NCI-H2171 treated with DMSO at 0.1 percent for 48 hours (cell line): ENCODE measurements at places on chromosomes 6 and 20.
A peak's percentile ranks its signal among the peaks of the same experiment; 100 is the strongest.

DNA sequence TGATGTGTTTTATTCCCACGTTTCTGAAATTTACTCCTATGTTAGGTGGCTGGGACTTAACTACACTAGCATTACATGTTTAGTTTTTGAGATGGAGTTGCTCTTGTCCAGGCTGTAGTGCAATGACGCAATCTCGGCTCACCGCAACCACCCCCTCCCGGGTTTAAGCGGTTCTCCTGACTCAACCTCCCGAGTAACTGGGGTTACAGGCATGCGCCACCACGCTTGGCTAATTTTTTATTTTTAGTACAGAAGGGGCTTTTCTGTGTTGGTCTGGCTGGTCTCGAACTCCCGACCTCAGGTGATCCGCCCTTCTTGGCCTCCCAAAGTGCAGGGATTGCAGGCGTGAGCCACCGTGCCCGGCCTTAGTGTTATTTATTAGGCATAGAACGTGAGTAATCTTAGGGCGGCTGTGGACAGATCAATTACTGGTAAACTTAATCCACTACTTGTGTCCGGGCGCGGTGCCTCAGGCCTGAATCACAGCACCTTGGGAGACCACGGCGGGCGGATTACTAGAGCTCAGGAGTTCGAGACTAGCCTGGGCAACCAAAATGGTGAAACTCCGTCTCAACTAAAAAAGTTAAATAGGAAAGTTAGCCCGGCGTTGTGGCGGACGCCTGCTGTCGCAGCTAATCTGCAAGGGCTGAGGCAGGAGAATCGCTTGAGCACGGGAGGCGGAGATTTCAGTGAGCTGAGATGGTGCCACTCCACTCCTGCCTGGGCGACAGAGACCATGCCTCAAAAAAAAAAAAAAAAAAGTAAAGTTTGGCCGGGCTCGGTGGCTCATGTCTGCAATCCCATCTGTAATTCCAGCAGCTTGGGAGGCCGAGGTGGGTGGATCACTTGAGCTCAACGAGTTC is 123.7 kb upstream of the BTN3A2 start:
- DNase-seq, result no peak

GRCh38 chr6:97437087-97437486 is 154.1 kb upstream of the MMS22L start:
- DNase-seq, result peak; percentile 49

DNA sequence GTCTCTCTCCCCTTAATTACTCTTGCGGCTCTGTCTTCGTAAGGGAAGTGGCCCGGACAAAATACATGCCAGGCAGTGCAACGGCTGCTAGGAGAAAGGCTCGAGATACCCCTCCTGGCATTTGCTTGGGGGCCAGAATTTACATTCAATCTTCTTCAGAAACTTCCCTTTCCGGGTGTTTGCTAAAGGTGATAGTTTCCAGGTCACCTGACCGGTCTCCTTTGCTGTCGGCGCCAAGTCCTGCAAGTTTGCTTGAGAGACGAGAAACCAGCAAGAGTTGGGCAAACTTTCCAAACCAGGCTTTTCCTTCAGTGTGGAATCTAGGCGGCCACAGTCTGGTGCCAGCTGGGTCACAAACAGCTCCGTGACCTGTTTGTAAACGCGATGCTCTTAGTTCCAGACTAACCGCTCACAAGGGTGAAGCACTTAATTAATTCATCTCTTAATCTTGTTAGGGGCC is 563 bp upstream of the SRSF3 start:
- DNase-seq, result peak; percentile 76

- DNase-seq, result no peak
Measured at GRCh38 chr20:61847420-61847748, 218.3 kb downstream of the TAF4 start.

- DNase-seq, result no peak
Measured at GRCh38 chr20:2162823-2163166, 61.2 kb downstream of the STK35 start.

DNA sequence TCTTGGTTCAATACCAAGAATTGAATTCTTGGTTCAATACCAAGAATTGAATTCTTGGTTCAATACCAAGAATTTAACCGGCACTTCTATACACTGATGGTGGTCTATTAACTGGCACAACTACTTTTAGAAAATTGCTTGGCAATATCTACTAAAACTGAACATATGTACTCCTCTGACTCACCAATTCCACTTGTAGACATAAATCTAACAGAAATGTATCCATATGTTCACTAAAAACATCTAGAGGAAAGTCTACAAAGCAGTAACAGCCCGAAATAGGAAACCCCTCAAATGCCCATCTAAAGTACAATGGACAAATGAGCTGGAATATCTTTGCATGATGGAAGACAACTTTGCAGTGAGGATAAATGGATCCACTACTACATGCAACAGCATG is 71.9 kb downstream of the KIF16B start:
- peak; percentile 55 for DNase-seq

DNA sequence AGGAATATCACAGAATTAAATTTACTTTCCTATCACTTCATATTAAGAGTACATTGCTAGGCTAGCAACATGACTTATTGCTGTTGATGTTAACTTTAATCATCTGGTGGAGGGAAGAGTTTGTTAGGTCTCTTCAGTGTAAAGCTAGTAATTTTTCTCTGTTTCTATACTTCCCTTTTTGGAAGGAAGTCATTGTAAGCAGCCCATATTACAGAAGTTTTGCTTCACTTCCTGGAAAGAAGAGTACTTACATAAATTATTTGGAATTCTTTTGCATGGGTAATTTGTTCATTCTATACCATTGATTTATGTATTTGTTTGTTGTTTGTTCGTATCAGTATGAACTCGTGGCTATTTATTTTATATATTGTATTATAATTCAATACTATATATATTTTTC is 405.2 kb downstream of the RFPL4B start:
- DNase-seq, result no peak

DNA sequence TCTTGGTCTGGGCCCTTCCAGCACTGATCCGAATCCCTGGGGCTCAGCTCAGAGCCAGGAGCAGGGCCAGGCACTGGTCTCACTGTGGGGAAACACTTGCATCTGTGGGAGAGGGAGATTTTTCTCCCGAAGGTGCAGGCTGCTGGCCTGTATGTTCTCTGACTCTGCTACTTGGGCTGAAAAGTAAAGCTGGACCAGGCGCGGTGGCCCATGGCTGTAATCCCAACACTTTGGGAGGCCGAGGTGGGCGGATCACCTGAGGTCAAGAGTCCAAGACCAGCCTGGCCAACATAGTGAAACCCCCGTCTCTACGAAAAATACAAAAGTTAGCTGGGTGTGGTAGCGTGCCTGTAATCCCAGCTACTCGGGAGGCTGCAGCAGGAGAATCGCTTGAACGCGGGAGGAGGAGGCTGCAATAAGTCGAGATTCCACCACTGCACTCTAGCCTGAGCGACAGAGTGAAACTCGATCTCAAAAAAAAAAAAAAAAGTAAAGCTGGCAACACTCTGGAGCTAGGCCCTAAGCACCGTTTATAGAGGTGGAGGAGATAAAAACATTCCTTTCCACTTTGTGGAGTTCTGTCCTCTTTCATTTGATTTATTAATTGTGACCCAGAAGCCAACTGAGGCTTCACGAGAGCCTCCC is 41.7 kb downstream of the JPH2 start:
- no peak for DNase-seq

DNA sequence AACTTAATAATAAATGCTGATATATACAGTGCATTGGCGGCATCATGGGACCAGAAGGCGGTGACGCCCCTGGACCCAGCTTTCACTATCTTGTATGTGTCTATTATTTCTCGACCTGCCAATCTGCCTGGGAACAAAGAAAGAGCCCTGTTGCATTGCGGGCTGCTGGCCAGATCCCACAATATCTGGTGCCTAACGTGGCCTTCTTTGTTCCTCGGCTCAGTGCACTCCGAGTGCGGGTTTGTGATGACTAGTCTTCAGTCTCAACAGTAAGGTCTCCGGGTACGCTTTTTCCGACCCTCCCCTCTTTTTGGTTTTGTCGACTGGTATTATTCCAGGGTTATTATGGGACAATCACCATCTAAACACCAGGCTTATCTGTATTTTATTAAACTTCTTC is 291.5 kb downstream of the TBC1D32 start:
- no peak for DNase-seq

- DNase-seq, result no peak
Measured at GRCh38 chr6:169966312-169967181, 215.1 kb downstream of the ERMARD start.

DNA sequence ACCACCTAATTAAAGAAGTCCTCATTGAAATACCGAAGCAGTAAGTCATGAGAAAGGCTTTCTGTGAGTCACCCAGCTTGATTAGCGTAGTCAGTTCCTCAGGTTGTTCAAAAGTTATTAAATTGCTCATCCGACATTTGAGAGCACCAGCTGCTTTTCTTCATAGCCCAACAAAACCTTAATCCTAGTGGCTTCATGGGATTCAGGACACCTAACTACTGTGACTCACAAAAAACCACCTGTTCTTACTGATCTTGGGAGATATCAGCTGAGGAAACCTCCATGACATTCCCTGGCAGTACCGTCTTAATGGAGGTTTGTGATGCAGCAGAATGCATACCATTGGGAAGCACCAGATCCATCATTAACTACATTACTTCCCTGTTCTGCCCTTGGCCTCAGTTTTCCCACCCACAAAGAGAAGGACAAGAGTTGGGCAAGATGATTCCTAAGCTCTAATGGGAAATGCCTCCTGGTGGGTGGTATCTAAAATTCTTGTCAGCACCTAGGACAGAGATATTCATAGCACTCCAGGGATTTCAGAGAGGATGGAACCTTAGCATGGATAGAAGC is 103.8 kb downstream of the KHDC1L start:
- no peak for DNase-seq

GRCh38 chr6:163466839-163467390 is 52.4 kb downstream of the QKI start:
- DNase-seq, result no peak

DNA sequence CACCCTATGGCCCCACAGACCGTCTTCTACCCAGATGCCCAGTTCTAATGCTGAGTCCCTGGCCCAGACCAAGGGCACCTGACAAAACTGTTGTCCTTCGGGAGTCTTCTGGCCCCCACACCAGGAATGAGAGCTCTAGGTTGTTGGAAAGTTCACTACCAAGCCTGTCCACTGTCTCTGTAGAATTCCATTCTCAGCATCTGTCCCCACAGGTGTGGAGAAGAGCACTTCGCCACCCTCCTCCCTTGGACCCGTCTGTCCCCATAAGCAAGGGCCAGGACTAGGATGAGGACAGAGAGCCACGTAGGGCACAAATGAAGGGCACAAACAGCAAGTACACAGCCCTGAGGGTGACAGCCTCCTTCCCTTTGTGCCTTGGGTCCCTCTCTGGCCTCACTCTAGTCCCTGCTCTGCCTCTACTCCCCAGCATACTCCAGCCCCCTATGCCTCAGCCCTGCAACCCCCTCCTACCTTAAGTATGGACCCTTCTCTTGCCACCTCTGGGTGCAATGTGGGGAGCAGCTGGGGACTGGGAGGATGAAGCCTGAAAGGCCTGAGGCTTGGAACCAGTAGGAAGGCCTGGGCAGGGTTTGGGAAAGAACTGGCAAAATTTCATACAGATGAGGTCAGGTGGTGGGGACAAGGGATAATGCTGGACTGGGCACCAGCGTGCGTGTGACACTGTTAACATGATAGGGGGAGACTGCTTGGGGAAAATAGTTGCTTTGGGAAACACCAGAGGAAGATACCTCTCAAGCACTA is 4.3 kb downstream of the LZTS3 start:
- DNase-seq, result no peak

DNA sequence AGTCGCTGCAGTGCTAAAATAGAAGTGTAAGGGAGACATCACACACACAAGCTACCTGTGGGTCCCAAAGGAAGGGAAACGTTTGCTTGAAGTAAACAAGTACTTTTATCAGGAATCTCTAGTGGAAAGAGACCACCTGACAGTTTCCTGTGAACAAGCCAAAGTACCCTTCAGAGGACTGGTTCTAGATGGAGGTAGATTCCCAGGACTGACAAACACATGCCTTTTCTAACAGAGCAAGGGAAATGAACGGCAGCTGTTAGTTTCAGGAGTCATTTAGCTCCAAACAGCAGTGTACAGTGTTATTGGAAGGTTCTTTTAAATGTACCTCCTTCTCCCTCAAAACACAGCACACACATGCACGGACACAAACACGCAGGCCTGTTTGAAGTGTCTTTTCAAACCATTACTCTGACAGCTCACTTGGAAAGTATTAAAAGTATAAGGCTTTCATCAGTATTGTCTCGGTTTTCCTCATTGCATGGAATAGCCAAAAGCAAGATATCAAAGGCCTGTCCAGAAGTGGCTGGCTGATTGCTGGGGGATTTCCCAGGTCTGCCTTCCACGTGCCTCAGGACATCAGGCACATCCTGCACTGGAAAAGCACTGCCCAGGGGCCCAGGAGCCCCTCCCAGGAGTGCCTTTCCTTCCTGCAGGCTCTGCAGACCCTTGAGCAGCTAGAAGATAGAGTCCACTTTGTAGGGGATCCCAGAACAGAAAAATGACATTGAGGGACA is 393.2 kb upstream of the SOX4 start:
- peak; percentile 80 for DNase-seq

GRCh38 chr6:161138543-161139303 is 135.1 kb downstream of the AGPAT4 start:
- no peak for DNase-seq

DNA sequence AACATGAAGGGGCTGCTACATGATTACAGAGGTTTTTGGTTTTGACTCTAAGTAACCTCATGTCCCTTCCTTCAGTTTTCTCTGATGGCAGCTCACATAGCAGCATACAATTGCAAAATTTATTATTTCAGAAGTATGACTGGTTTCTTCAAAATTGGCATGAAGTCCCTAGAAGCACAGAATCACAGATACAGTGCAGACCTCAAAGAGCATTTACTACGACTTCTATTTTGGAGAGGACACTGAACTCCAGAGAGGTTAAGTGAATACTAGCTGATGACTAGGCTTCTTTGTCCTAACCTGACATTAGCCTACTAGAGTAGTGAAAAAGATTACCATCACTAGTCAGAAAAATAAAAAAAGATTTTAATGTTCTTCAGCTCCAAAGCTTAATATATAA is 664.3 kb downstream of the RFPL4B start:
- no peak for DNase-seq

DNA sequence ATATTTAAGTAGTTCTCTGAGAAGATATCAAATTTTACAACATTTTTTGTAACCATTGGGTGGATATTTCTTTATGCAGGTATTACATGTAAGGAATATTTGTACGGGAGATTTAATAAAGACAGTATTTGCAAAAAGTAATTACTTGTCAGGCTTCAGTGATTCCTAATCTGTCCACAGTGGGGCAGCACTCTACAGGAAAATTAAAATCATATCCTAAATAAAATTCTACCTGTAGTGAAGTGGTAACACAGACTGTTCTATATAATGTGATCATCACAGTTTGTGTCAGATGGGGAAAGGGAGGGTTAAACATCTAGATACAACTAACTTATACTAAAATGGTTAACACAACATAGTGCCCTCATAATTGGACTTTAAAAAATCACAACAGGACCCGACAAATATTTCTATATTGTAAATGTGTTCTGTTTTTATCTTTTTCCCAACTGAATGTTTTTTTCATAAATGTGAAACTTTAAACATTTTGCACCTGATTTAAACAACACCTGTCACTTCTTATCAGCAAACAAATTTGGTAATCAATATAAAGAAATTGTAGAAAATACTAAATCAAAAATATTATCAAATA is 145.6 kb upstream of the MANEA start:
- DNase-seq, result peak; percentile 79
